ENCODE measurements at places on chromosomes 5 and 9. TPM values are rescaled to one million over a fixed set of nuclear protein-coding genes. Genes with fewer than 3 reads are reported as not detected.
A peak's percentile ranks its signal among the peaks of the same experiment; 100 is the strongest.

Gene SLC45A2
- 2.4 TPM for total RNA-seq

Gene RAI14
- 121 TPM for total RNA-seq

Gene HSPA5
- 287 TPM for total RNA-seq

Gene WDR41
- 58.4 TPM for total RNA-seq

Gene PLCXD3
- total RNA-seq: 1.1 TPM

Gene ZNF879
- total RNA-seq: 7.9 TPM

Gene TARS1
- 168 TPM for total RNA-seq

Gene NTRK2
- total RNA-seq: 4.7 TPM

Gene NIPAL4
- total RNA-seq: not detected

- H3K4me1 ChIP-seq: no peaks in the 10 kb centered on the region
- no peak overlapping the region for H3K27ac ChIP-seq
- no peaks in the 10 kb centered on the region for H3K27me3 ChIP-seq
- peaks cover 19% of the 10 kb centered on the region for H3K36me3 ChIP-seq
- DNase-seq: no peak
Observed at GRCh38 chr5:14506140-14506538, 75.5 kb upstream of the OTULINL start.

- DNase-seq: no peak
- H3K27ac ChIP-seq: no peak overlapping the region
- H3K27me3 ChIP-seq: no peaks in the 10 kb centered on the region
- no peaks in the 10 kb centered on the region for H3K36me3 ChIP-seq
- H3K4me3 ChIP-seq: no peak overlapping the region
- H3K4me1 ChIP-seq: peaks cover 8% of the 10 kb centered on the region
Observed at GRCh38 chr9:12997009-12997408, 222.2 kb downstream of the LURAP1L start.

GRCh38 chr9:78671785-78672184, 374.9 kb downstream of the PSAT1 start:
- no peak overlapping the region for H3K27ac ChIP-seq
- no peak for DNase-seq
- no peaks in the 10 kb centered on the region for H3K36me3 ChIP-seq
- peaks cover 21% of the 10 kb centered on the region for H3K4me1 ChIP-seq
- H3K4me3 ChIP-seq: no peak overlapping the region

DNA sequence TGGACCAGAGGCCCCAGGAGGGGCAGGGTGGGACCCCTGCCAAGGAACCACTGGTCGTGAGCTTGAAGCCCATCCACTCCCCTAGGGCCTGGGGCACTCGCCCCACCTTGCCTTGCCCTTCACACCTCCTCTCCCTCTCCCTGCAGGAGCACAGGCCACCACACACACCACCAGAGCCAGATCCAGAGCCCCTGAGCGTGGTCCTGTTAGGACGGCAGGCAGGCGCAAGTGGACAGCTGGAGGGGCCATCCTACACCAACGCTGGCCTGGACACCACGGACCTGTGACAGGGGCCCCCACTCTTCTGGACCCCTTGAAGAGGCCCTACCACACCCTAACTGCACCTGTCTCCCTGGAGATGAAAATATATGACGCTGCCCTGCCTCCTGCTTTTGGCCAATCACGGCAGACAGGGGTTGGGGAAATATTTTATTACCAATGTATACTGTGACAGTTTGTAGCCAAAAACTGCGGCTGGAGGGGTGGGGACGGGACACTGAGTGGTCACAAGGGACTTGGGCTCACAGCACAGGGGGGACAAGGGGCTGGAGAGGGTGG, 14.5 kb downstream of the GPRIN1 start:
- no peak for DNase-seq
- H3K36me3 ChIP-seq: peaks cover 1% of the 10 kb centered on the region
- H3K4me1 ChIP-seq: no peaks in the 10 kb centered on the region
- H3K27me3 ChIP-seq: peaks cover 25% of the 10 kb centered on the region

DNA sequence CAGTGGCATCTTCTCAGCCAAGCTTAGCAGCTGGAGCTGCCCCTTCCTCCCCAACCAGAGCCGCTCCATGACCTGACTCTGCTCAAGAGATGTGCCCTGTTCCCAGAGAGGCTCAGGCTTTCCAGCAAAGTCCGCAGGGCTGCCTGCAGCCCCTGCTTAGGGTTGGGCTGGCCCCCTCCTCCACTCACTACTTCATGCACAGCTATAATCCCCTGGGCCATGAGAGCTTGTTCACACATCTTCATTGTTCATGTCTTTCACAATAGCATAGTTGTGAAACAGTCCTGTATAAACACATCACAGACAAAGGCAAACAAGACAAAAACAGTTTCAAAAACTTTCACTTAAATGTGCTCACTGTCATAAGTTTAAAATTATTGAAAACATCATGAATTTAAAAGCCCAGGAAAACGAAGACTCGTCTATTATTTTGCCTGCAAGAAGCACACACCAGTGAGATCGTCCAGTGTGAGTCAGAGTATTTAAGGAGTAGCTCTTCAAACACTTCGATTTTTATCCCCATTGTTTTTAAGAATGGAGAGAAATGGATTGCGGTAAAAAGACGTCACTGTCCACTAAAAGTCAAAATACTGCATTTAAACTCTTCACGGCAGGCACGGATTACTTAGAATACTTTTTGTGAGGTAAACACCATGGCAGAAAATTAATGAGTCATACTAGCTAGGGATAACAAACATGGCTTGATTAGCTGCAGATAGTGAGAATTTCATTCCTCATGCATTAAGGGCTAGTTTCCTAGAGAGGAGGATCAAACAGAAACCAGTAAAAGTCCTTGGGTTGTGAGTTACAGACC, 40.7 kb upstream of the S1PR3 start:
- no peak for DNase-seq
- no peak overlapping the region for H3K27ac ChIP-seq
- no peaks in the 10 kb centered on the region for H3K36me3 ChIP-seq
- H3K4me1 ChIP-seq: peaks cover 14% of the 10 kb centered on the region
- H3K4me3 ChIP-seq: no peak overlapping the region

- no peaks in the 10 kb centered on the region for H3K36me3 ChIP-seq
- no peak overlapping the region for H3K4me3 ChIP-seq
- no peak overlapping the region for H3K27ac ChIP-seq
- H3K27me3 ChIP-seq: peaks cover 47% of the 10 kb centered on the region
- no peak for DNase-seq
- peaks cover 4% of the 10 kb centered on the region for H3K4me1 ChIP-seq
Observed at GRCh38 chr9:90637626-90638025, 5.0 kb downstream of the DIRAS2 start.

- peaks cover 22% of the 10 kb centered on the region for H3K4me1 ChIP-seq
- peaks cover 4% of the 10 kb centered on the region for H3K36me3 ChIP-seq
- H3K4me3 ChIP-seq: no peak overlapping the region
- no peaks in the 10 kb centered on the region for H3K27me3 ChIP-seq
Observed at GRCh38 chr9:77960356-77961153, 71.1 kb downstream of the GNAQ start.

DNA sequence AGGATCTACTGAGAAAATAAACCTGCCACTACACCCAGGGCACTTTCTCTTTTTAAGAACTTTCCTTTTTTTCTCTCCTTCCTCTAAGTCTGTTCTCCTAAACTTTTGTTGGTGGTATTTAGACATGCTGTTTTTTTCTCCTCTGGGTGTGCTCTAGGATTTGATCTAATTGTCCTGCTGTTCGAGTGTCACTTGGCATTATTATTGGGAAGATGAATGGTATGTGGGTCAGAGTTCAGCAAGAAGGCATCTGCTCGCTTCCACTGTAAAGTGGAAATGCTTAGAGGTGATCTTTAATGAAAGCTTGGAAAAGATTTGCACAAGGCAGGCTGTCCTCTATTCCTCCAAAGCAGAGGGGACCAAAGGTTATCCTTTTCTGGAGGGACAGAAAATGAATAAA, 1.3 kb upstream of the PLPPR1 start:
- peak overlapping the region; percentile 7 for H3K27ac ChIP-seq
- no peak for DNase-seq
- no peaks in the 10 kb centered on the region for H3K36me3 ChIP-seq
- H3K4me1 ChIP-seq: peaks cover 20% of the 10 kb centered on the region
- H3K4me3 ChIP-seq: peak overlapping the region; percentile 92

DNA sequence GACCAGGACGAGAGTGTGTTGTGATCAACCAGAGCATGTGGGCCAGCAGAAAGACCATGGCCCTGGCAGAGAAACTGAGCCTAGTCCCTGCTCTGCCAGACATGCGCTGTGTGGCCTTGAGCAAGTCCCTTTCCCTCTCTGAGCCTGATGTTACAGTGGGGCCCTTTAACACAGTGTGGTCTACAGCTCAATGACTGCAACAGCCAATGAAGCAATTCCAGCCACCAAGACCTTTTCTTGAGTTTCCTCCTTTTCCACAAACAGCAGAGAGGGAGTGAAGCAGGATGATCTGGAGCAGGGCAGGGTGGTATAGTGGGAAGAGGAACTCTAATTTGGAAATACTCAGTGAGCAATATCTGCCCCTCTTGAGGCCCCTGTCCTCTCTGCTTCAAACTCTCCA, 25.8 kb upstream of the ARSI start:
- H3K27ac ChIP-seq: no peak overlapping the region
- H3K4me1 ChIP-seq: peaks cover 13% of the 10 kb centered on the region
- DNase-seq: no peak

DNA sequence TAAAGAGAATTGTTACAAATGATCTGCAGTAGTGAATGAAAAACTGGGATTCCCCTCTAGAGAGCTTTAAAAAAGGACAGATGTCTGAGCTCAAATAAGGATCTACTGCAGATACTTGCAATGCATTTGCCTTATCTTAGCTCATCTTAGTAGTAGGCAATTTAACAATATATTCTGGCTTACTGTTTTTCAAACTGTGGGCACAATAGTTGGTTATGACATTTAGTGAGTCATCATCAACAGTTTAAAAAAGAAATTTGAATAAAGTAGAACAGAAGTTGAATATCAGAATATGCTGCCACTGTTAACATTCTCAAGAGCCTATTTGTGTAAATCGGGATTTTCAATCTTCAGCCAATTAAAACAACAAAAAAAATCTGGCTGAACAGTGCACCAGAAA, 6.7 kb upstream of the CAST start:
- peaks cover 25% of the 10 kb centered on the region for H3K4me1 ChIP-seq
- H3K4me3 ChIP-seq: no peak overlapping the region
- no peak for DNase-seq
- no peak overlapping the region for H3K27ac ChIP-seq
- H3K36me3 ChIP-seq: no peaks in the 10 kb centered on the region

DNA sequence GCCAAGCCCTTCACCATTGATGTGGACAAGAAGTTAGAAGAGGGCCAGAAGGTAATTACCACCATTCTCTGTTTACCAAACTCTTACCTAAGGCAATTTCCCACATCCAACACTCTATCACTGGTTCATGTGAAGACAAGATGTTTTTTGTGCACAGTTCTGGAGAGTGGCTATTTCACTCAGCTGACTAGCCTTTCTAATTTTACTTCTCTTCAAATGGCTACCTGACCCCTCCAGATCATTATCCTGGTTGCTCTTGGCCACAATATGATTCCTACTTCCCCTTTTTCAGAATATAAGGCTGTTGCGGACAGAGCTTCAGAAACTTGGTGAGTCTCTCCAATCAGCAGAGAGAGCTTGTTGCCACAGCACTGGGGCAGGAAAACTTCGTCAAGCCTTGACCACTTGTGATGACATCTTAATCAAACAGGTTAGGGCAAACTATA, 7.1 kb downstream of the KIF20A start:
- DNase-seq: no peak
- no peaks in the 10 kb centered on the region for H3K4me1 ChIP-seq
- H3K4me3 ChIP-seq: no peak overlapping the region
- no peaks in the 10 kb centered on the region for H3K27me3 ChIP-seq
- no peak overlapping the region for H3K27ac ChIP-seq

DNA sequence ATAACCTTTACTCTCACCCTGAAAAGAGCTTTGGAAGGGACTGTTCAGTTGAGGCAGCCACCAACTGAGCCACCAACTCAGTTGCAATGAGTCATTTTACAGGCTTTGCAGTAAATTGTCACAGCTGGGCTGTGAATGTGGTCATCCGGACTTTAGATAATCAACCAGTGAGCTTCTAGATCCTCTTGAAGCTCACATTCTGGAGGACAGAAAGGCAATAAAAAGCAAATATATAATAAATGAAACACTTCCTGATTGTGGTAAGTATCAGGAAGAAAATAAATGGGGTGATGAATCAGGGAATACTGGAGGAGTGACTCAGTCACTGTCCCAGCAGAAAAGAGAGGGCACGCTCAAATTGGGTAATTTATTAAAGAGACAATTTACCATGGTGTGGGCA, 13.2 kb upstream of the C5orf58 start:
- H3K4me1 ChIP-seq: peaks cover 5% of the 10 kb centered on the region
- no peaks in the 10 kb centered on the region for H3K36me3 ChIP-seq
- no peak overlapping the region for H3K27ac ChIP-seq
- DNase-seq: no peak
- no peak overlapping the region for H3K4me3 ChIP-seq

DNA sequence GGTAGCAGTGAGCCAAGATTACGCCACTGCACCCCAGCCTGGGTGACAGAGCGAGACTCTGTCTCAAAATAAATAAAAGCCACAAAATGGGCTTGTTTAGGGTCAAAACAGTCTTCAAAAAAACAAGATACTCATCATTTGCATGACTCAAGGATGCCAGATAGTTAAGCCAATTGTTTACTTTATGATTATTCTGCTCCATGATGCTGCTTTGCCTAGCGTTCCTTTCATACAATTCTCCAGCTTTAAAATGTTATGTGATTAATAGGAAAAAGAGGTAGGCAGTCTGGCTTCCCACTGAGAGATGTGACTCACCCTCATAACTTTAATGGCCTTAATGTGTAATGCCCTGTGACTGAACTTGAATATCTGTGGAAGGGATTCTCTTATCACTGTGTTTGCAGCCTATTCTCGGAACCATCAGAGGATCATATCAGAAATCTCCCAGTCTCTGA, 364.6 kb upstream of the TRPC7 start:
- H3K4me1 ChIP-seq: peaks cover 14% of the 10 kb centered on the region
- DNase-seq: no peak
- H3K27me3 ChIP-seq: no peaks in the 10 kb centered on the region
- no peak overlapping the region for H3K4me3 ChIP-seq
- no peaks in the 10 kb centered on the region for H3K36me3 ChIP-seq

DNA sequence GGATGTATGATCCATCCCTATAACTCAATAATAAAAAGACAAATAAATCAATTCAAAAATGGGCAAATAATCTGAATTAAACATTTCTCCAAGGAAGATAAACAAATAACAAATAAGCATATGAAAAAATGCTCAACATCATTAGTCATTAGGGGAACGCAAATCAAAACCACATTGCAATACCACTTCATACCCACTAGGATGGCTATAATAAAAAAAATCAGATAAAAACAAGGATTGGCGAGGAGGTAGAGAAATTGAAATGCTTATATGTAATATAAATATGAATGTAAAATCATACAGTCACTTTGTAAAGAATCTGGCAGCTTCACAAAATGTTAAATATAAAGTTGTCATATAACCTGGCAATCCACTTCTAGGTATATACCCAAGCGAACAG, 52.3 kb upstream of the TBCA start:
- no peak overlapping the region for H3K27ac ChIP-seq
- no peak overlapping the region for H3K4me3 ChIP-seq
- no peaks in the 10 kb centered on the region for H3K4me1 ChIP-seq
- no peak for DNase-seq
- peaks cover 42% of the 10 kb centered on the region for H3K27me3 ChIP-seq

GRCh38 chr9:110255463-110256379, 586 bp downstream of the TXN start:
- peak; percentile 30 for DNase-seq
- H3K27me3 ChIP-seq: peaks cover 24% of the 10 kb centered on the region
- peak overlapping the region; percentile 98 for H3K27ac ChIP-seq
- H3K4me3 ChIP-seq: peak overlapping the region; percentile 96

GRCh38 chr5:150234576-150235499, 45.0 kb downstream of the SLC6A7 start:
- DNase-seq: no peak
- H3K36me3 ChIP-seq: no peaks in the 10 kb centered on the region
- no peak overlapping the region for H3K27ac ChIP-seq
- no peaks in the 10 kb centered on the region for H3K4me1 ChIP-seq
- peaks cover 10% of the 10 kb centered on the region for H3K27me3 ChIP-seq
